ENCODE measurements at places on chromosomes 16 and 17. TPM values are rescaled to one million over a fixed set of nuclear protein-coding genes. Genes with fewer than 3 reads are reported as not detected.

- DNase-seq, result no peak
Measured at GRCh38 chr16:23469814-23470213, 16.8 kb upstream of the COG7 start.

Gene RAB37
- 14.0 TPM for total RNA-seq

GRCh38 chr17:1090465-1091189, 89.2 kb downstream of the ABR start:
- no peak for DNase-seq

DNA sequence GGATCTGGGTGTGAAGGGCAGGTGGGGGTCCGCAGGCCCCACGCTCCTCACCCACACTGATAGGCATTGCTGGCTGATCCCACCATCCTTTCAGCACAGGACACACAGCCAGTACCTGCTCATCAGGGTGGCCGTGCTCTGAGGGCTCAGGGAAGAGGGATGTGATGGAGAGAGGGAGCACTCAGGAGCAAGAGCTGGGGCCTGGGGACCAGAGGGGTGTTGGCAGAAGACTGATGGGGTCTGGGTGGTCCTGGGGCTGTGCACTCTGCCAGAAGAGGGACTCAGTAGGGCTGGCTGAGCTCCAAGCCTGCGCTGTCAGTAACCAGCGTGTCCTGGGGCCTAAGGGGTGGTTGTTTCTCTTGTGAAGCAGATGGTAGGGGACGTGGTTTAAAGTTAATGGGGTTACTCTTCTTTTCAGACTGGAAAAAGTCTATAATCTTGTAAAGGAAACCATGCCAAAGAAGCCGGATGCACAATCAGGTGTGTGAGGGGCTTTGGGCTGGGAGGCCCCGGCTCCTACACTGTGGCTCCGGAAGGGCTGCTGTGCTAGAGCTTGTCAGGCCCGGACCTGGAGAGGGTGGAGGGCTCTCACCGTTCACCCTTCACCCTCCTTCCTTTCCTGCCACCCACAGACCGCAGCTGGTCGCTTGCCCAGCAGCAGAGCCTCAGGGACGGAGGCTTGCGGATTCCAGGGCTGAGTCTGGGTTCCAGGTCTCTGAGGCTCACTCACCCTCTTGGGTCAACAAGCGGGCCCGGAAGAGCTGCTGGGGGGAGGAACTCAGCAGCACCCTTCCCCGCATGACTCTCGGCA, 27.8 kb downstream of the POLR3E start:
- no peak for DNase-seq
